AG08396 (cell line): ENCODE measurements at places on chromosomes 6 and 20.

DNA sequence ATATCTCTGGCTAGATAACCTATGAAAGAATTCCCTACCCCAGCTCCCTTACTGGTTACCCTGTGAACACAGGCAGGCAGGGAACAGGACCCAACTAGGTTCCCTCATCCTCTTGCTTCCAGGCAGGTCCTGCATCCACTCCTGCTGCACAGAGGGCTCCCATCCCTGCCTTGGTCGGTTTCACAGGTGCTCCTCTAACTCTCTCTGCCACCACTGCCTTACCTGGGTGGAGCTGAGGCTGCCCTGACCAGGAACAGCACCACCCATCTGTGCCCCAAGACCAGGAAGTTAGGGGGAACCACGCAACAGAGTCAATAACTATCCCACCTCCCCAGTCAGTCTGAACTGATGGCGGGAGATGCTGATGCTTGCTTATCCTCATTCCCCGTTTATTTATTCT, 37.0 kb upstream of the HLA-A start:
- no peak for DNase-seq

GRCh38 chr20:3697588-3698305, 14.7 kb downstream of the SIGLEC1 start:
- no peak for DNase-seq

DNA sequence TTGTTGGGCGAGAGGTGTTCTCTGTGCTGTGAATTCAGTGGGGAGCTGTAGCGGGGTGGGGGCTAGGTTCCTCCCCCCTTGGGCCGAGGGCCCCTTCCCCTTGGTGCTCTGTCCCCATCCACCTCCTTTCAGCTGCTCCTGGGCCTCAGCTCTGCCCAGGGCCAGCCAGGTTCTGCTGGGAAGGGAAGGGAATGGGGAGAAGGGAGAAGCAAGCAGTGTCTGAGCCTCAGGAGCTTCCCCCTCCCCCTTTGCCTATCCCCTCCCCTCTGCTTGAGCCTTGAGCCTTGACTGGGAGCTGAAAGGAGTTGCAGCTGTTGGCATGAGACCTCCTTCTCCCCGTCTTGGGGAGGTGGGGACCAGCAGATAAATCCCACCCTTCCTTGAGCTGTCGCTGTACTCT, 576 bp upstream of the RRP36 start:
- DNase-seq: peak; percentile 28

DNA sequence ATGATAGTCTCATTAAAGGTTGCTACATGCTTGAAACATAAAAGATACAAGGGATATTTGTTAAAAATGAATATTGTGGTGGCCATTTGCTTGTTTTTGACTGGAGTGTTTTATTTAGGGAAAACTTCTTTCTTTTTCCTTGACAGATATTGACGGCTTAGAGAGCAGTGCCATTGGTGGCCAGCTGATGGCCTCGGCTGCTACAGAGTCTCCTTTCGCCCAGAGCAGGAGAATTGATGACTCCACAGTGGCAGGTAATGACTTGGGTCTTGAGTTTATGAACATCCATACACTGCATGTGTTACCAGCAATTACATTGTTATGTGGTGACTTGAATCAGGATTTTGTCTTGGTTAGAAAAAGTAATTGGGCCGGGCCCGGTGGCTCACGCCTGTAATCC, 67.5 kb upstream of the PBOV1 start:
- DNase-seq: no peak

GRCh38 chr20:15742087-15742486, 831.2 kb downstream of the KIF16B start:
- no peak for DNase-seq

GRCh38 chr20:8156235-8157079, 24.4 kb downstream of the PLCB1 start:
- DNase-seq: peak; percentile 18

- no peak for DNase-seq
Measured at GRCh38 chr6:159916237-159916636, 25.4 kb downstream of the MAS1 start.

DNA sequence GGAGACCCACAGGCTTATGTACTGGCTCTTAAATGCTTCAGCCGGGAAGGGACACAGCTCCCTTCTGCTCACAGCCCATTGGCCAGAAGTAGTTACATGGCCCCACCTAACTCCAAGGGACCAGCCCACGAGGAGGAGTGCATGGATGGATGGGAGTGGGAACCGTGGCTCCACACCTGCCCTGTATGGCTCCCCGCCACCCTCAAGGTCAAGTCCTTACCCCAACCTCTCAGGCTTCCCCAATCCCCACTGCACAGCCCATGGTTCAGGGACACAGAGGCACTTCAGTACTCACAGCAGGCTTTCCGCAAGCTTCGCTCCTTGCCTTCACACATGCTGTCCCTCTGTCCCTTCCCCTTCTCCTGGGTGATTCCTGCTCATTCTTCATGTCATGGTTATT, 137.9 kb upstream of the KCNG1 start:
- DNase-seq: no peak

GRCh38 chr6:121880831-121881230, 445.4 kb downstream of the GJA1 start:
- no peak for DNase-seq
